T-helper 2 cell treated with Interferon-gamma antibody and Interleukin-4, amounts not matched to agents 5 μg/mL and 100 μg/mL, for 36 hours (primary cell): ENCODE measurements at places on chromosomes 13 and 19.

GRCh38 chr19:34959021-34959420 is 5.0 kb downstream of the ZNF792 start:
- DNase-seq: no peak

GRCh38 chr13:20136781-20137703 is 23.8 kb downstream of the GJA3 start:
- DNase-seq: peak; percentile 36

DNA sequence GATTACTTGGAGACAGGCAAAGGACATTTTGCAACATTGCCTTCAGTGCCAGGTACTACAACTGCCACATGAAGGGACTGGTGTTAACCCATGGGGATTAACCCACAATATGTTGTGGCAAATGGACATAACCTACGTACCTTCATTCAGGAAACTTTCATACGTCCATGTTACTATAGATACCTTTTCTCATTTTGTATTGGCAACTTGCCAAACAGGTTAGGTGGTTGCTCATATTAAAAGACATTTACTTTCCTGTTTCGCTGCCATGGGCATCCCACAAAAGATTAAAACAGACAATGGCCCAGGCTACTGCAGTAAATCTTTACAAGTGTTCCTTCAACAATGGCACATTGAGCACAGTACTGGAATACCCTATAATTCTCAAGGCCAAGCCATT is 925.3 kb downstream of the SLITRK6 start:
- DNase-seq: no peak

- DNase-seq: no peak
These were observed 82.6 kb downstream of the KATNAL1 start for GRCh38 chr13:30224732-30225131.

- no peak for DNase-seq
These were observed 7.7 kb downstream of the NFILZ start for GRCh38 chr19:8638078-8638619.

- DNase-seq: no peak
These were observed 1921.2 kb upstream of the PRR20A start for GRCh38 chr13:55219538-55219937.

GRCh38 chr13:35198613-35199200 is 256.6 kb downstream of the NBEA start:
- DNase-seq: no peak

DNA sequence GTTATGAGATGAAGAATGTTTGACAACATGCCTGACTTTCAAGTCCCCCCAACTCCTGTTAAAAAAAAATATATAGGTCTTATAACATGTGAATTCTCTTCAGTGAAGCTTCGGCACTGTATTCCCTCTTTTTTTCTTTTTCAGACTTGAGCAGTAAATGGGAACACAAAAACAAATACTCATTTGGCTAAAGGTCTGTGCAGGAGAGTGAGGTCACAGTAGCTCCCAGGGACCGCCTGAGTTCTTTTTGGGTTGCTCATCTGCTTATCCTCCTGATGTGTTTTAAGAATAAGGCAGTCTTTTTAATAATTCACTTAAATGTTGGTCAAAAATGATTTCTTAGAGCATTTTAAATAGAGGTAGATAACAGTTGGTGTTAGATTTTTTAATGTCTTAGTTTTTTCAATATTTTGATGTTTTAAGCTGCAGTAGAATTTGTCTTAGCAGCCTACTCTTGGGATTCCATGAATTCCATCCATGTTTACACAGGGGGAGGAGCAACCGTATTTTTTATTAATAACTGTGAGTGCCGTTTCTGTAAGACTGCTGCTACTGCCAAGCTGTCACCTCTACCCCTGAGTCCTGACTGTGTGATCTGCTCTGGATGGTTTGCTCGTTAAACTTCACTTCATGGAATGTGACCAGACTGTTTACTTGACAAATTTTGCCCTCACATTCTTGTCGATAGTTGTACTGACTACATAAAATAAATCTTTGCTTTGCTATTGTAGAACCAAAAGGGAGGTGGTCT is 14.9 kb downstream of the HNRNPM start:
- DNase-seq: no peak

DNA sequence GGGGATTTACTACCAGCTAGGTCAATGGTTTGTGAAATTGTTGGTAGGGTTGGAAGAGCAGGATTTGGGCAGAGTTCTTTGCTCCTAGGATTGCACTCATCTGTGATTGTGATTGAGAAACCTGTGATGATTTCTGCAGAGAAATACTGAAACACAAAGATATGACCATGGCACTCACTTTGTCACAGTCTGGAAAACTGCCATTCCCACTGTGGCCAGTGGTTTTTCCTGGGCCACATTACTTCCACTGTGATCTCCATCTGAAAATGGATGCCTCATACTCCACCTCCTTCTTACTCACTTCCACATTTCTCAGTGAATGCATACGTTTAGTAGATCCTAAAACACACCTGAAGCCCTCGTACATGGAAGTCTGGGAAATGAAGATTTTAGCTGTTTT is 593.2 kb downstream of the LMO7 start:
- no peak for DNase-seq

GRCh38 chr19:29966588-29967249 is 24.7 kb downstream of the URI1 start:
- DNase-seq: no peak

- no peak for DNase-seq
These were observed 141.1 kb upstream of the VSTM2B start for GRCh38 chr19:29384656-29385055.

GRCh38 chr13:112875627-112876026 is 93.4 kb upstream of the MCF2L start:
- no peak for DNase-seq

DNA sequence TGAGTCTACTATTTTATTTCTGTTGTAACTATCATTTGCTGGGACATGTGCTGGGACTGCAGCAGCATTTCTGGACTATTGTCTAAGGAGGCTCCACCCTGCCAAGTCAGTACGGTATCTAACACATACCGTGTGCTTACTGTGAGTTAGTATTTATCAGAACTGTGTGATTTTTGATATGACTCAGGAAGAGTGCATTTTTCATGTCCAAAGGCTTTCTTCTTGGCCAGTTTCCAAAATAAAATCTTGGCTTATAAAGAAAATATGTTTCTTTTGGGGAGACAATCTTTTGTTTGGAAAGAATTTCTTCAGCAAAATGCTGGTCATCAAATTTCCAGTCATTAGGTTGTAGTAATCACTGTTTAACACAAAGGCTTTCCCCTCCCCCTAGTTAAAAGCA is 11.6 kb downstream of the PARP4 start:
- no peak for DNase-seq

DNA sequence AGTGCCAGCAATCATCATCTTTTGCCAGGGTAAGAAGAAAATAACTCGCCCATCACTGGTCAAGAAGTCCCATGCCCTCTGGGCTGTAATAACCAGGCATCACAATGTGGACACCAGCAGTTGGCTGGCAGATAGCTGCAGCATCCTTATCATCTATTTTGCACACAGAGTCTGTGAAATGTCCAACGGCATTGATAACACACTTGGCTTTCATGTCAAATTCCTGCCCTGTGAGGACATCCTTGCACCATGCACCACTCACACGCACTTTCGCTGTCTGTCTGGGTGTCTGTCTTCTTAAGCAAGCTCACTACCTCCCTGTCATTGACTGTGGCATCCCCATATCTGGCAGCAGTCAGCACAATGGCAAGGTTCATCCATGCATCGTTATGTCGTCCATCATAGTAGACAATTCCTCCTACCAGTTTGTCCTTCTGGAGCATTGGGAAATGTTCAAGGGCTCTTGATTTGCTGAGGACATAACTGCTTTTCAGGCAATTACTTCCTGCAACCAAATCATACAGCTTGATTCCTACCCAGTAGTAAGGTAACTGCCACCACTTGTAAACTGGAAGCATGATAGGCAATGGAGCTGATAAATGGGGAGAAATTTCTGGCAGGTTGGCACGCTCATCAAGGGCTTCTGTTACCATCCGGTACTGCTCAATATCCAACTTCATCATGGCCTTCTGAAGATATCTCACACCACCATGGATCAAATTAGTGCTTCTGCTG is 6.8 kb upstream of the ZSCAN5A start:
- no peak for DNase-seq

DNA sequence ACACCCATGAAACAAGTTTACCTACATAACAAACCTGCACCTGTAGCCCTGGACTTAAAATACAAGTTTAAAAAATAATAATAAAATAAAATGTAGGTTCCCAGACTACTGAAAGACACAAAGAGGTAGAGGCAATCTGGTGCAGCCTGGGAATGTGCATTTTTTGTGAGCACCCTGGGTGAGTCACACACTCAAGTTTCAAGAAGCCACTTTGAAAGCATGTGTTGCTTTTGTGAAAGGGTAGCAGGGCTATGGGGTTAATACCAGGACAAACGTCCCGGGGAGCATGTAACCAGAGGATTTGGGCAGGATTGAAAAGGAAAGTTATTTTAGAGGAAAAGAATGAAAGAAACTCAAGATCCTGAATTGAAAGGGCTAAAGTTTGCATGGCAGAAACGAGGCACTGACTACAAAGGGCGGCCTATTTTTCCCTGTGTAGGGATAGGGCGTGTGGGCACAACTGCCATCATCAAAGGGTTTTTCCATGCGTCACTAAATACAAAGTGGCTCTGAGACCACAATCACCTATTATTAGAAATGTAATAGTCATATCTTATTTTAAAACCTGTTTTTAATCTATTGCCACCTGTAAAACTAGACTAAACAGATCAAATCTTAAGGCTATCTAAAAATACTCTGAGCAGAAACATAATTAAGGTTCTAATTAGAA is 314.9 kb downstream of the COG6 start:
- no peak for DNase-seq

DNA sequence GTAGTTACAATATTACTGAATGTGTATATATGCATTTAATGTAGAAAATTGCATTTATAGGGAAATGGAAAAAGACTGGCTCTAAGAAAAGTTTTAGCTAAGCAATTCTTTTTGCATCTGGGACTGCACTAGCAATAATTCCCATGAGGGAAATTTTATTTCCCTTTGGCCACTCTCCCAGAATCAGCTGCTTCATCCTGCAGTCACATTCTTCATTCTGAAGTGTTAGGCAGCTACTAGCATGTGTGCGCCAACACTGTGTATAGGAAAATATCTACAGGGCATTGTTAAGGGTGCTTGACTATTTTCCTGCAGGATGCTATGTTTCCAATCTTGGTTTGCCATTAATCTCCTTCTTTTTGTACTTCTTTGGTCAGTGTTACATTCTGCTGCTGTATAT is 312.8 kb upstream of the PCDH20 start:
- DNase-seq: no peak

DNA sequence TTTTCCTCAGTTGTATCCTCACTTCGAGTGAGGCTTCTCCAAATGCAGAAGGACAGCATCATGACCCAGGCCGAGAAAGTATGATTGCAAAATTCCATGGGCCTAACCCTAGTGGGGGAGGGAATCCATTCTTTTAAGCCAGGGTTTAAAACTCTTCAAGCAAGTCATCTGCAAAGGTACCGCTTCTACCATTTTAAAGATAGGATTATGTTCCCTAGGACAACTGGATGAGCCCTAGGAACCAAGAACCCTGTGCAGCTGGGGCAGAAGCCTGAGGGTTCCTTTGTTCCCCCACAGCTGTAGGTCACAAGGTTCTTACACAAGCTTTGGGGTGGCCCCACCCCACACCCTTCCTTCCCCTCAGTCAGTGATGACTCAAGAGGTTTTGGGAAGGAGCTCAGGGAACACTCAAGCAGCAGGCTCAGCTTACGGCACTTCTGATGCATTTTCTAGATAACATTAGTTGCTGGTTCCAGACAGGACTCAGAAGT is 13.5 kb downstream of the ARL11 start:
- no peak for DNase-seq

GRCh38 chr13:98509271-98510155 is 67.4 kb downstream of the STK24 start:
- peak; percentile 69 for DNase-seq

DNA sequence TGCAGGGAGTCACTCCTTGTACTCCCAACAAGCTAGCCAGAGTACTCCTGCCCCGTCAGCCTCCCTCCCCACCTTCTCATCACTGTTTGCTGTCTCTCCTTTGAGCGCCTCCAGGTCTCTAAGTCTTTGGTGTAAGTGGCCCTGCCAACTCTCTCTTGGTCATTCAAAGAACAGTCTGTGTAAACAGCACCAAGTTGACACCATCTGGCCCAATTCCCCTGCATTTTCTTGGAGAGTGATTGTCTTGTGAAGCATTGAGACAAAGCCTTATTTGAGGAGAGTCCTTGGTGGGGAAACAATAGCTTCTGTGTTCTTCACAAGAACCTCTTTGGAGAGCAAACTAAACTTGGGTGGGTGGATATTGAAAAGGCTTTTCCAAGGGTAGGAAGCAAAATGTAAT is 114.6 kb upstream of the RNF113B start:
- DNase-seq: no peak
